H1 (cell line): ENCODE measurements at places on chromosomes 12 and 14.
A peak's percentile ranks its signal among the peaks of the same experiment; 100 is the strongest.

GRCh38 chr12:65948320-65949008, 124.2 kb downstream of the HMGA2 start:
- no peaks in the 10 kb centered on the region for H3K36me3 ChIP-seq
- H3K4me1 ChIP-seq, result no peaks in the 10 kb centered on the region
- peaks cover 1% of the 10 kb centered on the region for H3K27me3 ChIP-seq
- DNase-seq, result no peak
- no peak overlapping the region for H3K27ac ChIP-seq
- H3K4me3 ChIP-seq, result no peak overlapping the region

- H3K4me1 ChIP-seq, result peaks cover 2% of the 10 kb centered on the region
- peaks cover 15% of the 10 kb centered on the region for H3K27me3 ChIP-seq
- peak within 1 kb of the TSS; percentile 97 for H3K4me3 ChIP-seq
- no peaks in the 10 kb centered on the region for H3K36me3 ChIP-seq
- DNase-seq, result peak; percentile 91
- peak within 1 kb of the TSS; percentile 58; the same call in 1 of the 2 replicates for H3K27ac ChIP-seq
These were observed at the start of gene PPP2R5C for GRCh38 chr14:101761032-101761880. Gene PPP2R5C, plus strand, starts transcription at chr14:101761709. Its CDS starts 185 bp downstream, at chr14:101761894.

- peak overlapping the region; percentile 42; the same call in 1 of the 2 replicates for H3K4me3 ChIP-seq
- DNase-seq, result peak; percentile 100
- H3K4me1 ChIP-seq, result peaks cover 11% of the 10 kb centered on the region
- H3K27me3 ChIP-seq, result no peaks in the 10 kb centered on the region
These were observed 15.7 kb downstream of the SIVA1 start for GRCh38 chr14:104768437-104769323.

DNA sequence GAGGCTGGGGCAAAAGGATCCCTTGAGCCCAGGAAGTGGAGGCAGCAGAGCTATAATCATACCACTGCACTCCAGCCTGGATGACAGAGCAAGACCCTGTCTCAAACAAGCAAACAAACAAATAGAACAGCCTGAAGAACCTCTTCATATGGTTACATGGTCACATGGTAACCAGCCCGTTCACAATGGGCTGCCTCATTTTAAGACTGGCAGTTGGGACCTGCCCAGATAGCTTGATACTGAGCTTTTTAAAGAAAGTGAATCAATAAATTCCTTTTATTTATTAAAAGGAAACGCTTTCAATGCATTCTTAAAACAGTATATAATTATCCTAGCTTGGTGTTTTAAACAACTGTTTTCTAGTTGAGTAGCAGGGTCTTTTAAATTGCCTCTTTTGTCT, 10.5 kb downstream of the MLXIP start:
- DNase-seq, result no peak
- H3K4me1 ChIP-seq, result no peaks in the 10 kb centered on the region; the same call in none of the 2 replicates
- no peak overlapping the region for H3K4me3 ChIP-seq
- no peak overlapping the region for H3K27ac ChIP-seq
- no peaks in the 10 kb centered on the region for H3K27me3 ChIP-seq

DNA sequence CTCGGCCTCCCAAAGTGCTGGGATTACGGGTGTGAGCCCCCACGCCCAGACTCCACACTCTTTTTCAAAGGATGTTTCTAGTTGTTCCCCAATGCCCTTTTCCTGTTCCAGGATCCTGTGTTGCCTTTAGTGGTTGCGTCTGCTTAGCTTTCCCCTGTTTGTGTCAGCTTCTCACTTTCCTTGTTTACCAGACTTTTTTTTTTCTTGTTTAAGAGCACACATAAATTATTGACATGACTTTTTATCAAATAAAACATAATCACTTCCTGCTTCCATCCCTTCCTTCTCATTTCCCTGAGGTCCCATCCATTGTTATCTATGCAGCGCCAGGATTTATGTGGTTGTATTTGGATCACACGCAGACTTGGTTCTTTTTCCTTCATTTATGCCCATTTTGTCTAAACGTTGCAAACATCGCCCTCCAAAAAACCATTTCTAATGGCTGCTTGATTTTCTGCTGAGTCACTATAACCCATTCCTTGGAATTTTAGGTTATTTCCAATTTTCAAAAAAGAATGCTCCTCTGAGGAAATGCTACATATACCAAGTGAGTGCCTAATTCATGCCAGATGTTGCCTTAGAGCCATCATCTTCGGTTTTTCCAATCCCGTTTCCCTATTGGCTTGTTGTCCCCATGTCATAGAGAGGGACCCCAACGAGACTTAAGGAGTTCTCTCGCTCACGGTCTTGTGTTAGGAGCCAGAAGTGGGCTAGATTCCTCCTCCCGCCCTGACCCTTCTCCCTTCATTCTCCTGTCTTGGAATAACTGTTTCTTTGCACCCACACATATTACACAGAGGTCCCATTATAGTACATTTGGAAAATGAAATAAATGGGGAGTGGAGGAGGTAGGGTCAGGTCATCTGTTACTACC, 13.5 kb upstream of the CYP46A1 start:
- no peak overlapping the region for H3K4me3 ChIP-seq
- no peak overlapping the region for H3K27ac ChIP-seq
- peaks cover 40% of the 10 kb centered on the region for H3K4me1 ChIP-seq
- DNase-seq, result no peak
- no peaks in the 10 kb centered on the region for H3K36me3 ChIP-seq
- no peaks in the 10 kb centered on the region for H3K27me3 ChIP-seq

GRCh38 chr12:27979145-27979544, 6.6 kb upstream of the PTHLH start:
- peaks cover 3% of the 10 kb centered on the region for H3K4me1 ChIP-seq
- H3K27ac ChIP-seq, result no peak overlapping the region
- H3K4me3 ChIP-seq, result no peak overlapping the region
- H3K27me3 ChIP-seq, result peaks cover 23% of the 10 kb centered on the region

DNA sequence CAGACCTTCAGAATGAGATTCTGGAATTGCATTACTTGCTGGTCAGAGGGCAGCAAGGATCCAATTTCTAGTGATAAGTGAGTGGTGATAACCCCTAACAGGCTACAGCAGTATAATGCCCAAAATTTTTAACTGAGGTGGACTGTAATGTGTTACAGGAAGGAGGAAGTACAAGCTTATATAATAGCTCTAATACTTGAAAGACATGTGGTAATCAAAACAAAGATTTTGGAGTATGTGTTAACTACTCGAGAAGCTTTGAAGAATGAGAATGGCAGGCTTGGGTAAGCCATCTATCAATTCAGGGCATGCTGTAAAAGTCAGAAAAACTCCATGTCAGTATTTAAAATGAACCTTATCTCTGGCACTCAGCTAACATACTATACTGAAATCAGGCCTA, 70.5 kb downstream of the ANKS1B start:
- H3K27me3 ChIP-seq, result no peaks in the 10 kb centered on the region
- DNase-seq, result no peak
- H3K4me1 ChIP-seq, result no peaks in the 10 kb centered on the region
- H3K4me3 ChIP-seq, result no peak overlapping the region
- no peak overlapping the region for H3K27ac ChIP-seq

- H3K4me1 ChIP-seq, result no peaks in the 10 kb centered on the region
- no peaks in the 10 kb centered on the region for H3K36me3 ChIP-seq
- no peaks in the 10 kb centered on the region for H3K27me3 ChIP-seq
- no peak overlapping the region for H3K27ac ChIP-seq
- no peak for DNase-seq
These were observed 39.7 kb upstream of the STAB2 start for GRCh38 chr12:103547376-103547775.

DNA sequence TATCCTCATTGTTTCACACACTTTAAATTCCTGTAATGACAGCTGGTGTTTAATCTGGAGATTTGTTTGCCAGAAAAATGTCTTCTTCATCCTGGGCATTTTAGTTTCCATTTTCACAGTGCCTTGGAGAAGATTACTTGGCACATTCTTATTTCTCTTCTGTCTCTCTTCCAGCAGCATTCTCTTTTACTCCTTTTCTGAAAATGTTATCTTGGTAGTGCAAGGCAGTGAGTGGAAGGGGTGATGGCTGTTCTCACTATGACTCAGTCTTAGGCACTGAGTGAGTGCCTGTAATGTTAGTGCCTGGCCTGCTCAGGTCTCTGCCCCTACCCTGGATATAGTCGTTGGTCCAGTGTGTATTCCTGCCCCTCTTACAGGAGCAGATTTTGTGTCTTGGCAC, 13.1 kb downstream of the CLECL1 start:
- H3K4me3 ChIP-seq, result no peak overlapping the region
- DNase-seq, result no peak
- no peak overlapping the region for H3K27ac ChIP-seq

DNA sequence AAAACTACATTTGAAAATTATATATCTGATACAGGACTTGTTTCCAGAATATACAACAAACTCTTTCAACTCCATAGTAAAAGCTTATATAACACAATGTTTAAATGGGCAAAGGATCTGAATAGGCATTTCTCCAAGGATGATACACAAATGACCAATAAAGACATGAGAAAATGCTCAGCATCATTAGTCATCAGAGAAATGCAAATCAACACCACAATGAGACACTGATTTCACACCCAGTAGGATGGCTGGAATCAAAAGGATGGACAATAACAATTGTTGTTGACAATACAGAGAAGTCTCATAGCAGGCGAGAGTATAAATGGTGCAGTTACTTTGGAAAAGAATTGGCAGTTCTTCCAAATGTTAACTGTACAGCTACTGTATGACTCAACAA, 394.9 kb downstream of the BCL11B start:
- H3K4me3 ChIP-seq, result no peak overlapping the region
- H3K27me3 ChIP-seq, result no peaks in the 10 kb centered on the region
- no peaks in the 10 kb centered on the region for H3K36me3 ChIP-seq
- H3K4me1 ChIP-seq, result no peaks in the 10 kb centered on the region
- H3K27ac ChIP-seq, result no peak overlapping the region

DNA sequence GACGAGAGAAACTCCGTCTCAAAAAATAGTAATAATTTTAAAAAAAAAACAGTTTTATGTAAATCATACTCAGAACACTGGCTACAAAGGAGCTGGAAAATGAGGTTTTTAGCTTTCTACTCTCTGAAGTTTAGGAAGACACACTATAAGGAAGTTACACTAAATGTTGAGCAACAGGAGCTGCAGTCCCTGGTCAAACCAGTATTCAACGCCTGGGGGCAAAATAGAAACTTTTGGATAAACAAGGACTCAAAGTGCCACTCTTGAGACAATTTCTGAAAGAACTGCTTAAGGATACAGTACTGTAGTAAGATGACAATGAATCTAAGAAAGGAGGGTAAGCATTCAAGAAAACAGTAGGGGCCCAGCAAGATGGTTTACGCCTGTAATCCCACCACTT, 29.3 kb downstream of the ACTR6 start:
- DNase-seq, result no peak
- no peak overlapping the region for H3K4me3 ChIP-seq
- no peaks in the 10 kb centered on the region for H3K4me1 ChIP-seq
- no peak overlapping the region for H3K27ac ChIP-seq

DNA sequence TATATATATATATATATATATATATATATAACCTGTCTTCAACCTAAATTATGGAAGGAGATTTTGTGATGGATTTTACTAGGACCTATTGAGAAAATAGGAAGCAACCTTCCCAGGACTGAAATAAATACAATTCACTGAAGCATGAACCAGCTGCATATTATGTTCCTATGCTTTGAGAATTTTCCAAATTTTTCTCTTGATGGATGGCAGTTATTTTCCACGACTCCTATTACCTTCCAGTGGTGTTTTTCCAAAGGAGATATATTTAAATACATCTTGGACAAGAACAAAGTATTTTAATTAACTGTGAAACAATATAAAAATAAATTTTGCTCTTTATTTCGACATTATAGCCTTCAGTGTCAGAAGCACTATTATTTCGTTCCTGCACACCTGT, 87.9 kb downstream of the TMTC1 start:
- no peak overlapping the region for H3K27ac ChIP-seq
- H3K27me3 ChIP-seq, result no peaks in the 10 kb centered on the region
- H3K4me3 ChIP-seq, result no peak overlapping the region
- DNase-seq, result no peak

DNA sequence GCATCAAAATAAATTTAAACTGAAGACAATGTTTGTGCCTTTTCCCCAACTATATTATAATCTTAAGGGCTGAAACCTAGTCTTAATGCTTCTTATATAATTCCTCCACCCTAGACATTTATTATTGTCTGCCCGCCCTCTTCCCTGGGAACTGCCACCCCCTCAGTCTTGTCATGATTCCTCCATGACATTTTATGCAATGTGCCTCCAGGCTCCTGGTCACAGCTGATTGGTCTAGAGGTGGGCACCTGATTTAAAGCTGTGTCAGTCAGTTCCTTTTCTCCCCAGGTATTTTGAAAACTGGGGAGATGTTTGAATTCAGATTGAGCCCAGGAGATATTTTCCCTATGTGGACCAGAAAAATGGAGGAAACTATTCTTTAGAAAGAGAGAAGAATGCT, 401.4 kb downstream of the PCNX1 start:
- H3K27me3 ChIP-seq, result no peaks in the 10 kb centered on the region
- no peaks in the 10 kb centered on the region for H3K36me3 ChIP-seq
- DNase-seq, result no peak
- H3K27ac ChIP-seq, result no peak overlapping the region

- H3K36me3 ChIP-seq, result no peaks in the 10 kb centered on the region
- DNase-seq, result no peak
- H3K27ac ChIP-seq, result no peak overlapping the region
These were observed 37.7 kb upstream of the RTRAF start for GRCh38 chr14:51951656-51952055.

DNA sequence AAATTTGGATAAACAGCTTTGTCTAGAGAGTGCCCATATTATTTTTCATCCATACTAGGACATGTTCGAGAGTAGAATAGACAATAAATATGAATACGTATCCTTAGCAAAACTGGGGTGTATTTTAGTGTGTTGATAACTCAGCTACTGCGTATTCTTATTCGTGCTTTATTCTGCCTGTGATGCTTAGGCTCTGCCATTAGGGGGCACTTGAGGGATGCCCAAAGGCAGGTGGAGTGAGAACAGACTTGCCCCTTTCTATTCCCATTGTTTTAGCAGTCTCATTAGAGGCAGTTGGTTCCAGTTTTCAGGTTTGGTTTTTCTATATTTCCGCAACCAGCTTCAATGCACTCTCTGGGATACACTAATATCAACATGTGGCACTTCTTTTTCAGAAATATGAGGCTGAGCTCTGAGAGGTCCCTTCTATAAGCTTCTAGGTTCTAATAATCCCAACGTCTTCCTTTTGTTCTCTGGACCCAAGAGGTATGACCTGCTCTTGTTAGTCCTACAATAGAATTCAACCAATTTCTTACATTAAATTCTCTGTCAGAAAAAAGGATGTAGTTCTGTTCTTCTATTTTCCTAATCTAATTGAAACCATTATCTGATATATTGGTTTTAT, 985.7 kb upstream of the FBXO33 start:
- no peak overlapping the region for H3K4me3 ChIP-seq
- no peaks in the 10 kb centered on the region for H3K4me1 ChIP-seq
- H3K27me3 ChIP-seq, result no peaks in the 10 kb centered on the region
- H3K36me3 ChIP-seq, result no peaks in the 10 kb centered on the region

GRCh38 chr14:99233222-99234035, 38.6 kb downstream of the BCL11B start:
- DNase-seq, result no peak
- no peaks in the 10 kb centered on the region for H3K27me3 ChIP-seq
- no peaks in the 10 kb centered on the region for H3K36me3 ChIP-seq
- no peak overlapping the region for H3K27ac ChIP-seq
- H3K4me1 ChIP-seq, result peaks cover 4% of the 10 kb centered on the region

GRCh38 chr14:68523989-68524725, 268.7 kb downstream of the ZFP36L1 start:
- H3K4me1 ChIP-seq, result peaks cover 4% of the 10 kb centered on the region; the same call in 1 of the 2 replicates
- no peak overlapping the region for H3K27ac ChIP-seq
- no peaks in the 10 kb centered on the region for H3K27me3 ChIP-seq
- H3K4me3 ChIP-seq, result no peak overlapping the region

GRCh38 chr12:1937481-1938224, 19.2 kb upstream of the CACNA2D4 start:
- DNase-seq, result peak; percentile 29
- no peaks in the 10 kb centered on the region; the same call in 1 of the 2 replicates for H3K36me3 ChIP-seq
- no peaks in the 10 kb centered on the region for H3K4me1 ChIP-seq
- H3K27ac ChIP-seq, result no peak overlapping the region
- no peak overlapping the region for H3K4me3 ChIP-seq
